ENCODE measurements at places on chromosomes 11 and 22.

GRCh38 chr22:36329254-36330078, 58.3 kb downstream of the MYH9 start:
- DNase-seq: peak; percentile 72

GRCh38 chr22:37133304-37134018, 16.3 kb downstream of the IL2RB start:
- DNase-seq: no peak

GRCh38 chr22:39097098-39098020, at the start of gene APOBEC3H:
APOBEC3H (plus strand) TSS chr22:39097244; CDS start chr22:39100279, 3,035 bp downstream.
- peak; percentile 28 for DNase-seq

DNA sequence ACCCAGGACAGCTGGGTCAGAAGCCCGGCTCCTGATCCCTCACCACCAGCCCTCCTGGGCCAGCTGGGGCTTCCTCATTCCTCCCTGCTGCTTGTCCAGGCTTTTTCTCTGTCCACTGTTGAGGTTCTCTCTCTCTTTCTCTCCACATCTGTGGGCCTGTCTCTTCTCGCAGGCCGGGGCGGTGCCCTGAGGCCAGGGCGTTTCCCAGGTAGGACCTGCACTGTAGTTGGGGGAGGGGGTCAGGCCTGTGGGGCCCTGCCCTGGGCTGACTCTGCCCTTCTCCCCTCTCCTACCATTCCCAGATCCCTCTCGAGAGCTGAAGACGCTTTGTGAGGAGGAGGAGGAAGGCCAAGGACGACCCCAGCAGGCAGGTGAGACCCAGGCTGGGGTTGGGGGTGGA, 4.9 kb downstream of the EHBP1L1 start:
- DNase-seq: no peak

DNA sequence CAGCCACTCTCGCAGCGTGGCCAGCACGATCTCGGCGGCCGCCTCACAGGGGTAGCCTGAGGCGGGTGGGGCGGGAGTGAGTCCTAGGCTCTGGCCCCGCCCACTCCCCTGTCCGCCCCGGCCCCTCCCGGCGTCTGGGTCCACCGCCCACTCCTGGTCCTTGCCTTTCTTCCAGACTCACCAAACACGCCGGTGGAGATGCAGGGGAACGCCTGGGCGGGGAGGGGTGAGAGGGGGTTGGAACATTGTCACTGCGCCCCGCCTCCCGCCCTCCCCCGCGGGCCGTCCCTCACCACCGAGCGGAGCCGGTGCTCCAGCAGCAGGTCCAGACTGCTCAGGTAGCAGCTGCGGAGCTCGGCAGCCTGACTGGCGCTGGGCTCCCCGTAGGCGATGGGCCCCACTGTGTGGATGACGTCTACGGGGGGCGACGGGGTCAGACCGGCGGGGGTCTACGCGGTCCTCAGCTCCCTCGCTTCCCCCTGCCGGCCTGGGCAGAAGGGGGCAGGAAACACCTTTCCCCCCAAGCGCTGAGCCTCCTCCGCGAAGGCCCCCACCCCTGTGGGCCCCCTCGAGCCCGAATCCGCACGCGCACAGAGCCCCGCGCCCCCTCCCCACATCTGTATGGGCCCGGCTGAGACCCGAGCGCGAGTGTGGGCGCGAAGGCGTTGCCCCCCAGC, 13.2 kb downstream of the OTUB1 start:
- peak; percentile 69 for DNase-seq

DNA sequence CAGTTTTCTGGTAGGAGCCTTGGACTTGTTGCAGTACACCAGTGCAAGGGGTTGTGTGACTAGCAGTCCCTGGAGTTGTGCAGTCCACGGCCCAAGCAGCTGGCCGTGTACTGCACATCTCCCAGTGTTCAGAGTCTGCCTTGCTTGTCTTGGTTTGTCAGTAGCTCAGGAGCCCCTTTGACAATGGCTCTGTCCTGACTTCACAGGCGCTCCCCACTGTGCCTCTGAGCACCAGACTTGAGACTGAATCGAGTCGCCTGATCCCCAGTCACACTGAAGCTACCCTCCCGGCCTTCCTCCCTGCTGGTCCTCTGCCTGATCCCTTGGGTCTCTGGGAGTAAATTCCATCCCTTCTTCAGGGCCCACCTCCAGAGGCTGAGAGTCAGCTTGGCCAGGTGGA, 19.4 kb downstream of the SYNGR1 start:
- no peak for DNase-seq

DNA sequence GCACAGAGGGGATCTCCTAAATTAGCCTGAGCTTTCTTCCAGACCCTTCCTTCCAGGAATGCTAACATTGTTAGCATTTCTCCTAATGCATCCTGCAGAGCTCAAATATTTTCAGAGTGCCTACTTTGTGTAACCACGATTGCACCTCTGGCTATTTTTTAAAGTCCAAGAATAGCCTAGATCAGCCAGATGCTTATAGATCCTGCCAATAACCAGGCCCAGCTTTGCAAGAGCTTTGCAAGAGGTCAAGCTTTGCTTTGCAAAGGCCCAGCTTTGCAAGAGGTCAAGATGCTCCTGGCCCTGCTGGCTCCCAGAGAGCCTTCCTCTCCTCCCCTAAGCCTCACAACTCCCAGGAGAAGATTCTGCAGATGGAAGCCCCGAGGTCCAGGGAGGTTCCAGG, 491.9 kb downstream of the MN1 start:
- DNase-seq: no peak

DNA sequence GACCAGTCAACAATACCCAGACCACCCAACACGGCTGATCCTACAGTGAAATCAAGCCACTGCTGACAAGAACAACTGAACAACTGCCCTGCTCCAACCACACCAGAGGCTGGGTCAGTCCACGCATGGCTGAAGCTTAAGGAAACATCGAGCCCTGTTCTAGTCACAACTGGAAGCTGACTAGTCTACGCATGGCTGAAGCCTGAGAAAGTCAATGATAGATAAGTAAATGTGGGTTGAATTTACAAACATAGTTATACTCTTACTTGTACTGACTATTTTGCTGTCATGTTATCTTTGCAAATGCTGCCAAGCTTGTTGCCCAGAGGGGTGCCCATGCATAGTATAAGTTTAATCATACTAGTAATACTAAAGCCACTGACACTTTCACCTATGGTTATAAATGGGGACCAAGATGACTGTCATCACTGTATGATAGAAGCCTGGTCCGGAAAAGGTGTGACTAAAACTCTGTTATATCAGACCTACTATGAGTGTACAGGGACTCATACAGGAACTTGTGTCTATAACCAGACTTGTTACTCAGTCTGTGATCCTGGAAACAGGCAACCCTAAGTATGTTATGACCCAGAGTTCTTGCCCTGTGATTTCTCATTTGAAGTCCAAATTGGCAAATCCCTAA, 43.4 kb upstream of the GLYAT start:
- no peak for DNase-seq

DNA sequence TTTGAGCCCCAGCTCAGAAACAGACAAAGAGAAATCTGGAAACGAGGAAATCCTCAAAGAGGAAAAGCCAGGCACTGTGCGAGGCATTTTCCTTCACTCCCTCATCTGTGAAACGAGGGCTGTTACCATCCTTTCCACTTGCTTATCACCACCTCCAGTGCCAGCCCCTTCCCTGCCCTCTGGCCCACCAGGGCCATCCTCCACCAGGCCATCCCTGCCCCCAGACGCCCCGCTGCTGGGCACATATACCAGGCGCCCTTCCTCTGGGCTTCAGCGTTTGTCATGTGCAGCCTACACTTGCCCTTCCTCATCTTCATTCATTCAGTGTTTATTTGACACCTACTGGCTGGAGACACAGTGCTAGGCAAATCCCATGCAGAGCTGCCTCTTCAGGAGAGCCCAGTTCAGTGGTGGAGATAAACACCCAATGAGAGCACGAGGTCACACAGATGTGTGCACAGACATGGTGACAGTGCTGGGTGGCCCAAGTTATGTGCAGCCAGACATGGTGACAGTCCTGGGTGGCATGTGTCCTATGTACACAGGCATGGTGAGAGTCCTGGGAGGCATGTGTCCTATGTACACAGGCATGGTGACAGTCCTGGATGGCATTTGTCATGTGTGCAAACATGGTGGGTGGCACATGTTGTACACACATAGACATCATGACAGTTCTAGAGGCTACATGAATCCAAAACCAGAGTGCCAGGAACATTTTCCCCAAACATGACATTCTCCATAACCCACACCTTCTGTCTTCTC, 9.7 kb downstream of the SPTBN2 start:
- DNase-seq: no peak

- DNase-seq: no peak
These were observed 20.8 kb upstream of the PEX26 start for GRCh38 chr22:18056807-18057474.

DNA sequence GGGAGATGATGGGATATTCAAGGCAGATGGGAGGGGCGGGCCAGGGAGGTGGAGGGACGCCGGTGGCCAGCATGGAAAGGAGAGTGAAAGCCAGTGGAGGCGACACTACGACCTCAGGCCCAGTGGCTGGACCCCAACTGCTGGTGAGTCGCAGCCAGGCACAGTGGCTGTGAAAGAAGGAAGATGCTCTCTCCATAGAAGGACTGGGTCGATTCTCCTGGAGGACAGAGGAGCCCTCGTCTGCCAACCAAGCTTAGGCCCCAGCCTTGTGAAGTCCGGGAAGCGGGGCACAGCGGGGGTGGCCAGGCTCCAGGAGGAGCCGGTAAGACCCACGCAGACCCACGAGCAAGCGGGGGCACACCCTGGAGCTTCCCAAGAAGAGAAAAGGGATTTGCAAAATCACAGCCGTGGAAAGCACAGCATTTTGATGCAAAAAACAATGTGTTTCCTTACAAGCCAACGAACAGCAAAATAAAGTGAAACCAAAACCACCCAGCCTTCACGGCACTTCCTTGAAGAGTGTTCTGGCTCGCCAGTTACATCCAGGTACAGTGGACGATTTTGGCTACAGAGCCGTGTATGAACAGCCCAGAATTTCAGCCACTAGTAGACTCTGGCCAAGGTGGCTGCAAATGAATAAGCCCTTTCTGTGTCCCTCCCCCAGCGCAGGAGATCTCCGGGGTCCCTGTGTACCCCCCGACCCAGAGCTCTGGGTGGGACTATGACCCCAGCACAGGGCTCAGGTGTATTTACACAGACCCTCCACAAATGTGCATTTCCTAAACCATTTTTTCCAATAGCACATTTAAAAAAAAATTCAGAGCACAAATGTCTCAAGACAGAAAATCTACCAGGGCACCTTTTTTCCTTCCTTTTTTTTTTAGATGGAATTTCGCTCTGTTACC, 96.9 kb downstream of the TRMU start:
- DNase-seq: no peak

- no peak for DNase-seq
These were observed 2.2 kb downstream of the RPL3 start for GRCh38 chr22:39317084-39317774.

GRCh38 chr11:59225017-59225416, 12.3 kb upstream of the MPEG1 start:
- DNase-seq: no peak

DNA sequence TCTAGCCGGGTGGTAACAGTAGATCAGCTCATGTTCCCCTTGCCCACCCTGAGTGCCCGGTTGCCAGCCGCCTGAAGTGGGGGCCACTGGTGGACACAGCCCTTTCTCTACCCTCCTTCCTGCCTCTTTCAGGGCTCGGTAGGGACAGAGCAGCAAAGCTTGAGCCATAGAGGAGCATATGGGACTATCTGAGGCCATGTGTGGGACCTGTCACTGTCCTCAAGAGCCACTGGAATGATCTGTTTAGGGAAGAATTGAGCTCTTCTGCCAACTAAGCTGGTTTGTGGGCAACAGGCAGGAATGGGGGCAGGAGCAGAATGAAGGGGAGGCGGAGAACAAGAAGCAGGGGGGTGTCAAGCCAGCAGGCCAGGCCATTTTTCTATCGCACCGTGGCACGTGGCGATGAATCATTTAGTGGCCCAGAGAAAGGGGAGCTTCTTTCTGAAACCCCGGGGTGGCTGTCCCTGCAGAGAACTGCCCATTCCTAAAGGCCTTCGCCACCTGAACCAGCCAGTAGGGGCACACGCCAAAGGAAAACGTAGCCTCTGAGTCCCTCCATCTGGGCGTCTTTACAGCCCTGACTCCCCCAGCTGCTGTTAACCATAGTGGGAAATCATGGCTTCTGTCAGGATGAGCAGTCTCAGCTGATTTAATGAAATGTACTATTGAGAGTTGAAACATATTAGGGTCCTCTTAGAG, 8.8 kb downstream of the ASPHD2 start:
- no peak for DNase-seq

DNA sequence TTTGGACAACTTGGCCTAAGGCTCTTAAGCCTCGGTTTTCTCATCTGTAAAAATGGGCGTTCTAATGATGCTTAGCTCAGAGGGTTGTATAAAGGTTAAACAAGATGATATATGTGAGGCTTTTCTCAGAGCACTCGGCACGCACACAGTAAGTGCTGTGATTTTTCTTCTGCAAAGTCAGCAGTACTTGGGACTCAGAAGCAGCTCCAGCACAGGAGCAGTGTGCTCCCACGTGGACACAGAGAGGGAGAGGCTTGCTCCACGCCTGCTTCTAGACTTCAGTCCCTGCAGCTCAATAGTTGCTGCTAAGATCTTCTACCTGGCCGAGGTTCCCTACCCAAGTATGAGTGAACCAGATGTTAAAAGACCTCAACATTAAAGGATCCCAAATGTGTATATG, 39.9 kb upstream of the PHF21A start:
- DNase-seq: no peak

- DNase-seq: no peak
These were observed 552 bp downstream of the PRR33 start for GRCh38 chr11:1890856-1891830.

DNA sequence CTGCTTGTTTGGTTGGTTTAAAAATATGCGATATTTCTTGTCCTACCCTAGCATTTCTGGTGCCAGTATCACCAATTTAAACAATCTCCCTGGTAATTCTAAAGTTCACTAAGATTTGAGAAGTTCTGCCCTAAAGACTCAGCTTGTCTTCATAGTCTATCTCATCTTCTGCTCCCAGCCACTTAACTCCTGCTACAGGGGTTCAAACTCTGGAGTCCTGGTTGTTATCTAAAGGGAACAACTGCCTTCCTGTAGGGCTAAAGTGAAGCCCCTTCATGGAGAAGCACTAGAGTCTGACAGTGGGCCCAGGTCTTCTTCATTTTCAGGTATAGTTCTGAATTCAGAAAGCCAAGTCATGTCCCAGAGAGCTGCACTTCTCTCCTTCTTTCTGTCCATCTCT, 73.2 kb downstream of the CTNND1 start:
- DNase-seq: no peak

- no peak for DNase-seq
These were observed 929.9 kb downstream of the NTM start for GRCh38 chr11:132300283-132300682.

DNA sequence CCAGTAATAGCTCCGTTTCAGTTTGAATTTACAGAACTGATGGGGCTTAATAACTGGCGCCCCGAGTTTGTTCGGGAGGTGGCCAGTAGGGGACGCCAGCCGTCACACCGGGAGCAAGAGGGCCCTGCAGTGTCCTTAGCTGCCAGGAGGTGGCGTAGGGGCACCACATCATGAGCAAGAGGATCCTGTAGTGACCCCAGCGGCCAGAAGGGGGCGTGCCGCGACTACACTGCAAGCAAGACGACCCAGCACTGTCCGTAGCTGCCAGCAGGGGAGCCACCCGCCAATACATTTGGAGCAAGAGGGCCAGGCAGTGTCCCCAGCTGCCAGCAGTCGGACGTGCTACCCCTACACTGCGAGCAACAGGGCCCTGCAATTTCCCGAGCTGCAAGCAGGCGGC, 663.7 kb upstream of the B3GAT1 start:
- peak; percentile 14 for DNase-seq

Data from stimulated activated CD4-positive, alpha-beta T cell treated with anti-CD3 and anti-CD28 coated beads, Interleukin-1b, Interleukin-23, amount 100 ng/mL, for 4 hours (primary cell).